Activated T-cell treated with anti-CD3 and anti-CD28 coated beads for 4 hours (primary cell): ENCODE measurements at places on chromosomes 16 and 17.

DNA sequence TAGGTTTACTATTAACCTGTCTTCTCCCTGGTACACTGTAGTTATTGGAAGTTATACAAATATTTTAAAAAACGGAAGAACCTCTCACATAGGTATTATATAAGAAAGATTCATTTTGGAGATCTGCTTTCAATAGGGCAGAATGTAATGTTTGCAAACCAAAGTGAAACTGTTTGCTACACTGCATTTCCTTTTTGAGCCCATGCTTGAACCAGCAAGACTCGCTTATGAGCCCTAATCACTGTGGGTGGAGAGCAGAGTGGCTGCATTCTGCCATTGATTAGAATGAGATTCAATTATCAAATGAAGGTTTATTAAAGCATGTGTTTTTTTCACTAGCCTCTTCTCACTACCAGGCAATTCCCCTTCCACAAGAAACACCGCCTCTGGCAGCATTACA lies 589.7 kb downstream of the CDH11 start:
- DNase-seq = no peak

DNA sequence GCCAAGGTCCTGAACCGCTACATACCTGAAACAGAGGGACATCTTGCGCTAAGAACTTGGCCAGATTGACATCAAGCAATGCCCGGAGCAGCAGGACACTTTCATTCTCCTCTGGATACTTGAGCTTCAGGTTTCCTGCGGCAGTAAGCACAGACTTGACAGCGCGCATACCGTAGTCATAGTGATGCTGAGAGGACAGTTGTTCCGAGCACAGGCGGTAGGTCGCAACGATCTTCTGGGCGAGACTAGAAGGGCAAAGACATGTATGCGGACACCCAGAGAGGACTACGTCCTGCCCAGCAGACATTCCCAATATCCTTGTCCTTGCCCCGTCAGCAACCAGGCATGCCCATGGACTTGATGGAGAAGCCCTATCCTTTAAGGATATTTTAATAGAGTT lies 112.9 kb downstream of the DNAH3 start:
- DNase-seq = no peak

GRCh38 chr16:72073560-72074230 lies 10.7 kb downstream of the HPR start:
- DNase-seq = no peak

GRCh38 chr17:59620064-59620359 lies 317 bp downstream of the CLTC start:
- DNase-seq = no peak

DNA sequence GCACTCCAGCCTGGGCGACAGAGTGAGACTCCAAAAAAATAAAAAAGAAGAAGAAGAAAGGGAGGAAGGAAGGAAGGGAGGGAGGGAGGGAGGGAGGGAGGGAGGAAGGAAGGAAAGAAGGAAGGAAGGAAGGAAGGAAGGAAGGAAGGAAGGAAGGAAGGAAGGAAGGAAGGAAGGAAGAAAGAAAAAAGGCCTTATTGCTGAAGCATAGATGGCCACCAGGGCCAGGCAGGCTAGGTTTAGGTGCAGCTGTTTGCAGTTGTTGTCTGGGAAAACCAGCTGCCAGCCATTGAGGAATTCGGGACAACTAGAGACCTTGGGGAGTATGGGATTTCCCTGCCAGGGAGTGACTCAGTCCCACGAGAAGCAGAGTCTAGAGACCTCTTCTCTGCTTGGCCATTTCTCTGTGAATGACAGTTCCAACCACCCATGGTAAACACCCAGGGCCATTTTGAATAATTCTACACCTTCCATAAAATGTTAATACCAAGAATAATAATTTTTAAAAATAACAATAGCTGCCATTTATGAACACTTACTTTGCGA lies 31.0 kb downstream of the SCNN1B start:
- no peak for DNase-seq

- no peak for DNase-seq
Observed at GRCh38 chr16:8859913-8860881, 8.6 kb downstream of the CARHSP1 start.

GRCh38 chr17:41906465-41907184 lies 12.1 kb downstream of the ACLY start:
- DNase-seq = no peak
